SK-N-MC (cell line): ENCODE measurements at places on chromosomes 7 and 10.

DNA sequence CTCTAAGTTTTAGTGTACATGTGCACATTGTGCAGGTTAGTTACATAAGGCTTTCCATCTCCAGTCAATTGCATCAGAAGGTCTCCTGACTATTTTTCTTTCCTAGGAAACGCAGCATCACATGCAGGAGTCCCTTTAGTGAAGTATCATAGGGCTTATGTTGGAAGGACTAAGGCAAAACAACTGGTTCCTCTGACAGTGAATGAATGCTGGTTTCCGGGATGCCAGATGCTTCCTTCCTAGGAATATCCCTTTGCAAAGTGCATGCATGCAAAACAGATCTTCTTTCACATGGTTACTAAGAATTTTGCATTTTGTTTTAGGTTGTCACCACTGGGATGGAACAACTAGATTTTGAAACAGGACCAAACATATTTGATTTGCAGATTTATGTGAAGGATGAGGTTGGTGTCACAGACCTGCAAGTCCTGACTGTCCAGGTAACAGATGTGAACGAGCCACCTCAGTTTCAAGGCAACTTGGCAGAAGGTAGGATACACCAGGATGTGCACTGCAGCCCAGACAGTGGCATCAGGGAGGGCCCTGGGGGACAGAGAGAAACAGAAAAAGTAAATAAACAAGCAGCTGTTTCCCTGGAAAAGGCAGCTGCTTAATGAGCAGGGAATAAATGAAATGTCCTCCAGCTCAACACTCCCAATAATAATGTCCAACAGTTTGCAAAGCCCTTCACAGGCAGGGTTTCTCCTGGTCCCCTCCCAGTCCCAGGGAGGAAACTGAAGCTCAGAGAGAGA is 17.8 kb downstream of the CDHR3 start:
- DNase-seq = no peak

GRCh38 chr10:126565441-126565840 is 105.1 kb downstream of the C10orf90 start:
- DNase-seq = no peak

GRCh38 chr10:109894516-109894915 is 28.8 kb downstream of the XPNPEP1 start:
- no peak for DNase-seq

GRCh38 chr7:136000288-136000913 is 23.2 kb upstream of the MTPN start:
- no peak for DNase-seq

DNA sequence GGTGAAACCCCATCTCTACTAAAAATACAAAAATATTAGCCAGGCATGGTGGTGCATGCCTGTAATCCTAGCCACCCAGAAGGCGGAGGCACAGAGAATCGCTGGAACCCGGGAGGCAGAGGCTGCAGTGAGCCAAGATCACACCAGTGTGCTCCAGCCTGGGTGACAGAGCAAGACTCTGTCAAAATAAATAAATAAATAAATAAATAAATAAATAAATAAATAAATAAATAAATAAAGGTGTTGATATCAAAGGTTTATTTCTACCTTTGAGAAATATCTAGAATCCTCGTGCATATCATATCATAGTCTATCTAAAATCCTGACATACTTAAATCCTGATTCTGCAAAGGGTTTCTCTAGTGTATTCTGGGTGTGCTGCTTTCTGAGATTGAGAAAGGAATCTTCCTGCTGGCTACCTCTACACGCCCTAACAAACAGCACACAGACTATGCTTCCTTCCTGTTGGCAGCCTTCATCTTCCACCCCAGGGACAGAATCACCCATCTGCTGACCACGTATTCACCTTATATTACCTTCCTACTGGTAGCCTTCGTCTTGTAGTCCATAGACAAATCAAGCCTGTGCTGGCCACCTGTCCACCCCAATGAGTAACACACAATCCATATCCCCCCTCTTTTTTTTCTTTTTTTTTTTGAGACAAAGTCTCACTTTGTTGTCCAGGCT is 8.7 kb downstream of the ABLIM1 start:
- DNase-seq = no peak

GRCh38 chr7:2753148-2753547 is 65.1 kb downstream of the AMZ1 start:
- no peak for DNase-seq

DNA sequence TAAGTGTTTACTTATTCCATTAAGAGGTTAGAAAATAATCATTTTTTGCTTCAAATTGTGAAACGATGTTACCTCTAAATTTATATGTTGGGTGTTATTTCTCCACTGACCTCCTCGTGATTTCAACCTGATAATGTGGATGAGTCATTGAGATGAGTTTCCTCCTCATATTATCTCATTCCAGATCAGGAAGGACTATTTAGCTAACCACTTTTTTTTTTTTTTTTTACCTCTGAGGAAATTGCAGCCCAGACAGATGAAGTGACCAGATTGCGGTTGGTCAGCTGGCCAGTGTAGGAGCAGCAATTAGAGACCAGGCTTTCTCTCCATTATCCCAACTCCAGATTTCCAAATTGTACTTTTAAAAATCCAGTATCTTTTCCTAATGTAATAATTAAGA is 248.7 kb downstream of the FZD1 start:
- DNase-seq = no peak

DNA sequence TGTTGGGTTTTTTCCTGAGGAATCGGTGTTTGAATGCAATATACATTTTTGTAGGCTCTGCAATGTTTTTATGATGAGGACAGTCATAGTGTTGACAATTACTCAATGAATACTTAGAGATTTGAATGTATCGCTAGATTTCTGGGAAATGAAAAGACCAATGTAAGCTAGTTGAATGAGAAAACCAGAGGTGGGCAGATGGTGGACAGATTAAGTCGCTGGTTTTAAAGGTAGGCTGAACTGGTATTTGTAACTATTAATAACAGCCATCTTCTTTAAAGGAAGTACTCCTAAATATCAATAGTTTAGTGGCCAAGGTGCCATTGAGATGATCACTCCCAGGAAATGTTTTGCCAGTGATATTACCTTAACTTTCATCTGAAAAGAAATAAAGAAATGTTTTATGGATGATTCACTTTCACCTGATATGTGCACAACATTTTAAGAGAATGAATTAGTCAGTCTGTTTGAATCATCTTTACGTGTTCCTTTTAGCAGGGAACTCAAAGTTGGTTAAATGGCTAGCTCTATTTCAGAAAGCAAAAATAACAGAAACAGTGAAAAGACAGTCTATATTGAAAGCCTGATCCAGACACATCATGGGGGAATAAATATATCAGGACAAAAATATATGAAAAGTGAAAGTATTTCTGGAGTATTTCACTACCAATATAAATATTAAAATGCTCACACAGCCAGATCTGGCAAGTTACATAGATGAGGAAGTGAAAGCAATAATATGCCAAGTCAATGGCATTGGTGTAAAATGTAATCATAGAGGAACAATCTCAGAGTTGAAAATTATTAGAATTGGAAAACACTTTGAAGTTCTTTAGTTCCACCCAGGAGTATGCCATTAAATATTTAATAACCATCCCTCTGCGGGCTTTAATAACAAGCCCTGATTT is 20.7 kb downstream of the MET start:
- no peak for DNase-seq

DNA sequence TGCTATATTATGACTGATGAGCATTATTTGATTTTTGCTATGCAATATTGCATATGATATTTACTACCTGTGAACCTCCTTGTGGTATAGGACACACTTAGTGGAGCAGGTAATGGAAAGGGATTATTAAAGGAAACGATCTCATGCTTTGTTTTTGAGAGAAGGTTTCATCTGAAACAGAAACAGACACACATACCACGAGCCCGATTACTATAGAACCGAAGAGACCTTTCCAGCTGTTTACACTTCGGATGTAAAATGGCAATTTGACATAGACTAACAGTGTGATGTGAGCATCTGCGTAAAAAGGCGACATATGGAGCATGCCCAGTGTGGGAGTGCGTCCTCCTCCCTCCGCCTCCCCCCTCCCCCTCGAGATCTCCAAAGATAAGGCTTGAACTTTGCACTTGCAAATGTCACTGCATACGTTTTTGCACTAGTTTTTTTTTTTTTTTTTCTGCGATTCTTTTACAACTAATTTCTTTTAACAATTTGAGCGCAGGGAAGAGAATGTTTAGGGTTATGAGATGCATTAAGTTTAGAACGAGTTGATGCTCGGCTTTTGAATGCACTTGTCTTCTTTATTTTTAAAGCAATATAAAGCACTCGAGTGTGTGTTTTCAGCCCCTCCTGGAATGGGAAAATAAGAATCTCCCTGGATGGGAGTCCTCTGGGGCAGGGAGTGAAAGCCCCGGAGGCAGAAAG is 251.0 kb downstream of the NSUN6 start:
- no peak for DNase-seq

- no peak for DNase-seq
These were observed 37.3 kb downstream of the ZNF777 start for GRCh38 chr7:149423449-149424110.

DNA sequence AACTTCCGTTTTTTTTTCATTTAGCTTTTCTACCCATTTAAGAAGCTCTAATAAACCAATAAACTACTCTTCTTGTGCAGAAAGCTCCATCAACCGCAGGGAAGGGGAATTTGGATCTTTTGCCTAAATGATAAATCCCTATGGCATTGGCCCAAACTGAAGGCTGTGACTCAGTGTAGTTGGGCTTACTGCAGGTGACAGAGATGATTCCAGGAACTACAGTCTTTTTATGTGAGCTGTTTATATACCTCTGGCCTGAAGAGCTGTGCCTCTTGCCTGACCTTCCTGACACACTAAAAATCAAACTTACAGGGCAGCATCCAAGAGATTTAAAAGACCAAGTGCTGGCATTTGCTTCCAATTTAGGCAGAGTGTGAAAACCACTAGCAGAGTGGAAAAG is 25.2 kb downstream of the ABCB1 start:
- DNase-seq = no peak

DNA sequence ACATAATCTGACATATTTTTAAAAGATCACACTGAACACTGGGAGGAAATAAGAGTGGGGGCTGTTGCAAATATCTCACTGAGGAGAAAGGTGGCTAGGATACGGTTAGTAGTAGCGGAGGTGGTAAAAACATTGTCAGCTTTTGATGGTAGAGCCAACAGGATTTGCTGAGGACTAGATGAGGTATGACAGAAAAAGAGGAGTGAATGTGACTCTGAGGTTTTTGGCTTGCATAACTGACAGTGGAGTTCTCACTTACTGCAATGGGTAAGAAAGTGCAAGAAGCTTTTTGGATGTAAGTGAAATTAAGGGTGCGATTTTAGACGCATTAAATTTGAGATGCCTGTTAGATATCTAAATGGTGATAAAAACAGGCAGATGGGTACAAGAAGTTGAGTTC is 102.0 kb upstream of the MBL2 start:
- DNase-seq = no peak

GRCh38 chr7:121938429-121938996 is 65.6 kb downstream of the PTPRZ1 start:
- no peak for DNase-seq

GRCh38 chr7:100353685-100354330 is 4.1 kb upstream of the PILRB start:
- no peak for DNase-seq

GRCh38 chr7:26006426-26006825 is 145.6 kb upstream of the NFE2L3 start:
- no peak for DNase-seq

- no peak for DNase-seq
These were observed 11.8 kb downstream of the CAMK2B start for GRCh38 chr7:44313621-44314031.

DNA sequence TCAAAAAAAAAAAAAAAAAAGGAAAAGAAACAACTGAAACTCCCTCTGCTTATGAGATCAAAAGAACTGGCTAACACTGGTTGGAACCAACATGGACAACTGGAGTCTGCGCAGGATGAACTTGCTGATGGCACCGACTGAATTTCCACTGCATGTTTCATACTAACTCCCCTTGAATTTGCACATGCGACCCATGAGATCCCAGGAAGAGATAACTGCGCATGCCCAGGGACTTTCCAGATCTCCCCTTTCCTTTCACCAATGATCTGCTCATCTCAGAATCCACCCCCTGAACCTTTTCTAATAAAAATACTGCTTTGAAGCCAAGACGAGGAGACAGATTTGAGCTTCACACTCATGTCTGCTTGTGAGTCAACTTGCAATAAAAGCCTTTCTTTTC is 20.7 kb downstream of the LBX1 start:
- no peak for DNase-seq

GRCh38 chr7:135553346-135553745 is 4.4 kb upstream of the NUP205 start:
- no peak for DNase-seq

DNA sequence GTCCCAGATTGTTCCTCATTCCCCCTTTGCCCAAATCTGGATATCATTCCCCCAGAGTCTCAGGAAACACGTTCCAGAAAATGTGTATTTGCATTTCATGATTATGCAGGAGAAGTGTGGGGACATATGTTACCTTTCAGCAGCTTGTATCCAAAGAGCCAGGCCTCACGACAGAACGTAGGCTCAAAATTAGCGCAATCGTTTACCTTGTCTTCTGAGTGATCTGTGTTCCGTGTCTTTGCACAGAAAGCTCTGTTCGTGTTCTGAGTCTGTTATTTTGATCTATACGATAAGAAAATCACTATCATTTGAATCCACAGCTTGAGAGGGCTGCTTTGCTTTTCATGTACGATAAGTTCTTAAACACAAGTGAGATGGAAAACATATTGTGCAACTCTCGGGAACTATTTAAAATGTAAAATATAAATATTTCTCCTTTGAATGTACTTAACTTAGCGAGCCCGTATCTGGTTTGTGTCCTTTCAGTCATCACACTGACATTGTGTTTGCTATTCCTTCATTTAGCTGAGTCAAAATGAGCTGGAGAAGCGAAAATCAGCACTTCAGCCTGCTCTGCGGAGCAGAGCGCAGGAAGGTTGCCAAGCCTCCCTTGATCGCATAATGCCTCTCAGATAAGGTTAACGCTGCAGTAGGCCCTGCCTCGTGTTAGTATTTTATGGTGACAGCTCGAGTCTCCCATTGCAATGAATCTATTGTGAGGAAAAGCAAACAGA is 80.2 kb upstream of the CACNB2 start:
- DNase-seq = no peak

GRCh38 chr7:94174956-94175355 is 170.8 kb upstream of the BET1 start:
- DNase-seq = no peak

- no peak for DNase-seq
These were observed 38.6 kb upstream of the BAIAP2L1 start for GRCh38 chr7:98439484-98439883.

DNA sequence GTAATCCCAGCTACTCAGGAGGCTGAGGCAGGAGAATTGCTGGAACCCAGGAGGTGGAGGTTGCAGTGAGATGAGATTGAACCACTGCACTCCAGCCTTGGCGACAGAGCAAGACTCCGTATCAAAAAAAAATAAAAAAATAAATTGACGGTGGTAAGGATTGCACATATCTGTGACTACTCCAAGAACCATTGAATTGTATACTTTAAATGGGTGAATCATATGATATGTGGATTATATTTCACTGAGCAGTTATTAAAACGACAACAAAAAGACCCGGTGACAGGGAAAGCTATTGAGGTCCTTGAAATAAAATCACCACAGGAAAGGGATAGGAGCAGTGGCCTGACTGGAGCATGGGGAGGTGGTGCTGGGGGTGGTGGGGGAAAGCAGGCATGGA is 31.2 kb upstream of the COMTD1 start:
- no peak for DNase-seq

- no peak for DNase-seq
These were observed 66.3 kb downstream of the ARHGAP22 start for GRCh38 chr10:48538611-48539010.
